ENCODE measurements at places on chromosomes 5 and 9.

GRCh38 chr5:80711216-80711615 lies 56.4 kb upstream of the DHFR start:
- no peak for DNase-seq

DNA sequence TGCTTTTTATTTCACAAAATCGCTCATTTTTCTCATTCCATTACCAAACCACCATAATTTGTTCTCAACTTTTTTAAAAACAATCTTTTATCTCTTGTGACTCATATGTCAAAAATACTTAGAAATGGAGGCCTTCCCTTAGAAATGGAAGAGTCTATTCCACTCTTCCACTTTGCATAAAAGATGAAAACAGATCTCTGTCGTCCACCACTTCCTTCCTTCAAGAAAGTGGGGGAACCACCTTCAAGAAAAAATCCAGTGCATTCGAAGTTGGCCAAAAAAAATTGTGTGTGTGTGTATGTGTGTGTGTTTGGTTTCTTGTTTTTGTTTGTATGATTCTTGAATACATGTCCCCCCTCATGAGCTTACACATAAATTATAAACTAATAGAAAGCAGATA lies 628.8 kb upstream of the DMAC1 start:
- DNase-seq: no peak

DNA sequence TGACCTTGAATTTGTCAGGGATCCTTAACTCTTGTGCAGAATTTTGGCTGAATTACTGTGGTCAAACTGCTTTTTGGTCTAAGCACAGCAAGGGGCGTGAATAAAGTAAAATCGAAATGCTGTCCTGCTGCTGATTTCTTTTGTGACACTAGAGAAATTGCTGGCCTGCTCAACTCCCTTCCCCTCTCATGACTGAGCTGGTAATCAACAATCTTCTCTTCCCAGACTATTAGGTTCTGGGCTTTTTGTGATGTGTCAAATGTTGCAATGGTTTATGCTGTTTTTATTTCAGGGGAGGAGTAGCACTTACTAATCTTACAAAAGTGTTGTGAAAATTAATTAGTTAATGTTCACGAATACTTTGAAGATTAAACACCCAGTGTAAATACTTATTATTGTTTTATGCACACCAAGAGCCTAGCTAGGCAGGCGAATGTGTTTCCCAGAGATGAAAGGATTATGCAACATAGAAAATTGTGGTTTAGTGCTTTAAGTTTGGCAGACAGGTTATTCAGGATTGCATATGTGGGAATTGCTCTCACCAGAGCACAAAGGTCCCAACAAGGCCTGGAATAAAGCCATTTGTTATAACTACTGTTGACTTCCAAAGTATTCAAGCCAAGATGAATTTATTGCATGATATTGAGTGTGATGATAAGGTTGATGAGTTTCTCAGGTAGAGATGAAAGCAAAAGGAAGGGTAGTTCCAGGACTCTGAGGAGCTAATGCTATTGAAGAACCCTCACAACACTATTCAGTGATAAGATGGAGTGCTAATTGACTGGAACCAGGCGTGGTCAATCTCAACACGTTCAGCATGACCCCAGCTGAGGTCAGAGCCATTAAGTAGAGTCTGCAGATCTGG lies 280.7 kb upstream of the ZNF608 start:
- DNase-seq: no peak

- no peak for DNase-seq
Observed at GRCh38 chr5:96896806-96897205, 20.5 kb downstream of the ERAP2 start.

DNA sequence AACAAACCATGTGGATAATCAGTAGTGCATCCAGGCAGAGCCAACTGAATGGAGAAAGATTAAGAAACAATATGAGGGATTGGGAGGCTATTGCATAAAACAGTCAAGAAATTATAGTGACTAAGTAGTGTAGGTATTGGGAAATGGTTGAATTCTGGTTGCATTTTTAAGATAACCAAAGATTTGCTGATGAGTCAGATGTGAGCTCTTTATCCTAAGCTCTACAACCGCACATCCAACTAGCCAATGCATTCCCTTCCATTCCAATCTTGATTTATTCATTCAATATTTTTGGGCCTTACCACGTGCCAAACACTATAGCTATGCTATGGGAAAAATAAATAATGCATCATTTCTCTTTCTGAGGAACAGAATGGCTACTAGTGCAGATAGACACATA lies 524.5 kb upstream of the RGMB start:
- DNase-seq: no peak

- DNase-seq: peak; percentile 3
Observed at GRCh38 chr5:113693701-113694100, 180.2 kb downstream of the YTHDC2 start.

DNA sequence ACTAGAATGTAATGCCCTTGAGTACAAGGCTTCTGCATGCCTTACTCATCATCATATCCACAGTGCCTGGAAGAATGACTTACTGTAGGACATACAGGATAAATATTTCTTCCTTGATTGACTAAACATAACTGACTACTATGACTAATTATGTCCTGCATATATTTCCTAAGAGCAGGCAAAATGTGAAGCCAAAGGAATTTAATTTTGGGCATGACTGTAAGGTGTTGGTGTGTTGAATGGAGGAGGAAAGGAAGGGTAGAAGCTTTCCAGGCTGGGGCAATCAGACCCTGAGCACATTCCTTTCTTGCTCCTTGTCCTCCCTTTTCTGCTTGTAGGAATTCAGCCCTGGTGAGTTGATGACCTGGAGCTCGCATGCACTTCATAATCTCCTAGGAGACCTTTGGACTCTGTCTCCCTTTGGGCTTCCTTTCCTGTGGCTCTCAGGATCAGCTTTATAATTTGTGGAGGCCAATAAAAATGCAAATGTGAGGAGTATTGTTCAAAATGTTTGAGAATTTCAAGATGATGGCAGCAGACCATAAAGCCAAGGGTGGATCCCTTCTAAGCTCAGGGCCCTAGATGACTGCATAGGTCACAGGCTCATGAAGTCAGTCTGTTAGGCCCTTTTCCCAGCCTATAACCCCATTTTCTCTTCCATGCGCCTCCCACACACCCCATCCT lies 174.0 kb downstream of the HMHB1 start:
- no peak for DNase-seq

All from Ammon's horn (tissue), 1 donor.